ENCODE measurements at places on chromosomes 13 and 19.
A peak's percentile ranks its signal among the peaks of the same experiment; 100 is the strongest.

- no peak for DNase-seq
Observed at GRCh38 chr13:70769817-70770216, 661.6 kb upstream of the KLHL1 start.

DNA sequence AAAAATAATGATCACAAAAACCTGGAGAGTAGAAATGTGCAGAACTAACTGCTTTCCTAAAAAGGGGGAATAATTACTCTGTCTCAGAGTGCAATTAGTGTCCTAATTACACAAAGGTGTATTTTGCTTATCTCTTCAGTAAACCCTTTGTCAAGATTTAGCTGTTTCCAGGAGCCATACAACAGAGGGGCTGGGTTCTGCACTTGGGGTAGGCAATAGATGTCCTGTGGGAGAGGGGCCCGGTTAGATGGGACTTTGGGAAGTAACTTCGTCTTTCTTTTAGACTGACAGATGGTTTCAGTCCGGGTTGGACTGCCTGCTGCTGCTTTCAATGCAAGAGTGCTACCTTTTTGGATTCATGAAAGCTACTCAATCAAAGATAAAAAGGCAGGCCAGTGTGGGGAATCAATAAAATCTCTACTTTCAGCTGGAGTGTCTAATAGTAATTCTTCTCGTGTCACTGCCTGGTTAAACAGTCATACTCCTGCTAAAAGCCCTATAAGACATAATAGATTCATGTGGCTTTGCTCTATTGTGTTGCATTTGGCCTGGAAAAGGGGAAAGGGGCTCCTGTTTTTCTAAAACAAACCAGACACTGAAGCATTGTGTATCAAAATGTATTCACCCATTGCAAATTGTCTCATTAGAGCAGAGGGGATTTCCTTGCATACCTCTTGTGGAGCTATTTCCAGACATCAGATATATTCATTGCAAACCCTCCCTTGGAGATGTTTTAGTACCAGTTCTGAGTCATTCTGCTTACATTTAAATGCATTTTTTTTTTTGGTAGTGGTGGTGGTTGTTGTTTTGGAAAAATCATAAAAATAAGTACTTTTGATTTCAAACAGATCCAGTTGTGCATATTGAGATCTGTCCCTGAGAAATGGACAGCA lies 83.3 kb upstream of the PCDH8 start:
- DNase-seq, result no peak

DNA sequence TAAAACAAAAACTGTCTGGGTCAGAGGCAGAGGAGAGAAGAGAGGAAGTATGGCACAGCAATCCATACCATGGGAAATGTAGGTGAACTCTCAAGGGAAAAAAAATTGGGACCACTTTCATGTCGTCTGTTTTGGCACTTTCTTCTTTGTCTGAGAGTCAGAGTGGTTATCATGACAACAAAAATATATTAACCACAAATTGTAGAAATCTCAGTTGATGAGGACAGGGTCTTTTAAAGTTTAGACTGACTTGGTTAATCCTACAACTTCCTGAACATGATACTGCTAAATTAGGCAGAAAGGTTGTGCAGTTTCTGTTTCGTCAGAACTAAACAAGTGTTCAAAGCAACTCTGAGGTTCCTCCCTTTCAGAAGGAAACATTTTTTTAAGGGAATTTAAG lies 15.2 kb downstream of the KLF5 start:
- DNase-seq, result no peak

DNA sequence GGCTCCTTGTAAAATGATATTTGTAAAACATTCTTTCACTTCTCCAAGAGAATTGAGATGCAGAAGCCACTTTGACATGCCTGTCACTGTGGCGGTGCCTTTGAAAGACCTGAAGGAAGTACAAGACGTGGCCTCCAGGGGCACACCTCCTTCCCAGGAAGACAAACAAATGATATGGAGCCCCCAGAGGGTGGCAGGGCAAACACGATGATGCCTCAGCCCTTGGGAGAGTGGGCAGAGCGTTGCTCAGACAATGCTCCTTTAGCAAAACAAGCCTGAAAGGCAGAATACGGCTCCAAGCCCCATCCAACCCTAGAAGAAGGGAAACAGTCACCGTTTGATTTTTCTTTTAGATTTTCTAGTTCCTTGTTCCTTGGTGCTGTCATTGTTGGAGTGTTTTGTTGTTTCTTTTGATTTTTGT lies 9.2 kb upstream of the ATP12A start:
- no peak for DNase-seq

DNA sequence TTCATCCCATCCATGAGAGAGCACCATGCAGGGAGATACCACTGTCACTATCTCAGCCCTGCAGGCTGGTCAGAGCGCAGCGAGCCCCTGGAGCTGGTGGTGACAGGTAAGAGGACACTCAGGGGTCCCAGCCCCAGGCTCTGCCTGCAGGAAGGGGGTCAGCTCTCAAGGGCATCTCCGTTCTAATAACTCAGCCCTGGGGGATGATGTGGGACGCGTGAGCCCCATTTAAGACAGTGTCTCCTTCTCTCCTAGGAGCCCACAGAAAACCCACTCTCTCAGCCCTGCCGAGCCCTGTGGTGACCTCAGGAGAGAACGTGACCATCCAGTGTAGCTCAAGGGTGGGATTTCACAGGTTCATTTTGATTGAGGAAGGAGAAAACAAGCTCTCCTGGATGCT lies 15.5 kb upstream of the KIR3DL3 start:
- no peak for DNase-seq

GRCh38 chr13:64471916-64472315 lies 2758.2 kb downstream of the PCDH9 start:
- no peak for DNase-seq

DNA sequence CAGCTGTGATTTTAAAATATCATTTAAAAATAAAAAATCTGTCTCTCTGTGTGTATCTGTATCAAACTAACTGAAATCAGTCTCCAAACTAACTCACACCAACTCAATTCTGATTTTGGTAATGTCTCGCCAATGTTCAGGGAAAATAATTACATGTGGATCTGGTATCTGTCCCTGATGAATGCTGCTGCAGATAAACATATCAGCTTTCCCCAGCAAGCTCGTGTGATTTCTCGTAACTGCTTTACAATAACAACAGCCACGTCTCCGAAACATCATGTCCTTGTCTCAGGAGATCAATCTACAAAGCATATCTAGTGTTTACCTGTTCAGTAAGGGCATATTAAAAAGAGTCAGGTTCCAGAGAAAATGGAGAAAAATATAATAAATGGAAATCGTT lies 129.0 kb downstream of the IRS2 start:
- no peak for DNase-seq

DNA sequence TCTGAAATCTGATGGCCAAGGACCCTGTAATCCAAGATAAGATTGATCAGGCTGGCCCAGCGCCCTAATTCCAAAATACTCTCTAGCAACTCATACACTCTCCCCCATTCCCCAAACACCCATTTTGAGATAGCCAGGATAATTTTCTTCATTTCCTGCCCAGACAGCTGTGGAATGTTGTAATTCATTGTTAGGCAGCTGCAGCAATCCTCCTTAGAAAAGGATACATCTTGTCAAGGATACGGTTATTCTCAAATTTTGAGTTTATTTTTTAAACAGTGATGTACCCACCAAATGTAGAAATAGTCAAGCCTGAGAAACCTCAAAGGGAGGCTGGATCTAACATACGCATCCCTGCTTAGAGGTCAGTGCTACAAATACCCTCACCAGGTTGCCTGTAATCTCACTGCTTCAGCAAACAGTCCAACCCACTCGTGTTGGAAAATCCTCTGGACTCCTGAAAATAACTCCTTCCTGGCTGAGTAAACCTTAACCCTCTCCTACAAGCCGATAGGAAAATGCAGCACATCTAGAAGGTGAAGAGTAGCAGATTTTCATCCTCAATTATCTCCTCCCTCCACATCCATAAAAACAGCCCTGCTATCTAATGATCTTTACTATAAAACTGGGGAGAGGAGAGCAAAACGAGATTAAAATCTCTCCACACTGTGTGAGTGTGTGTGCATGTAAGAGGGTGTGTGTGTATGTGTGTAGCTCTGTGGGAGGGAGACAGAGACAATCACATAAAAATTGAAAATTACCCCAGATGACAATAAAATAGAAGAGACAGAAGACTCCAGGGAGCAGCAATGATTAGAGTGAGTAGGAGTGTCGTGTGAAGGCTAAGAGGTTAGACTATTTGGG lies 683.1 kb downstream of the DIAPH3 start:
- no peak for DNase-seq

DNA sequence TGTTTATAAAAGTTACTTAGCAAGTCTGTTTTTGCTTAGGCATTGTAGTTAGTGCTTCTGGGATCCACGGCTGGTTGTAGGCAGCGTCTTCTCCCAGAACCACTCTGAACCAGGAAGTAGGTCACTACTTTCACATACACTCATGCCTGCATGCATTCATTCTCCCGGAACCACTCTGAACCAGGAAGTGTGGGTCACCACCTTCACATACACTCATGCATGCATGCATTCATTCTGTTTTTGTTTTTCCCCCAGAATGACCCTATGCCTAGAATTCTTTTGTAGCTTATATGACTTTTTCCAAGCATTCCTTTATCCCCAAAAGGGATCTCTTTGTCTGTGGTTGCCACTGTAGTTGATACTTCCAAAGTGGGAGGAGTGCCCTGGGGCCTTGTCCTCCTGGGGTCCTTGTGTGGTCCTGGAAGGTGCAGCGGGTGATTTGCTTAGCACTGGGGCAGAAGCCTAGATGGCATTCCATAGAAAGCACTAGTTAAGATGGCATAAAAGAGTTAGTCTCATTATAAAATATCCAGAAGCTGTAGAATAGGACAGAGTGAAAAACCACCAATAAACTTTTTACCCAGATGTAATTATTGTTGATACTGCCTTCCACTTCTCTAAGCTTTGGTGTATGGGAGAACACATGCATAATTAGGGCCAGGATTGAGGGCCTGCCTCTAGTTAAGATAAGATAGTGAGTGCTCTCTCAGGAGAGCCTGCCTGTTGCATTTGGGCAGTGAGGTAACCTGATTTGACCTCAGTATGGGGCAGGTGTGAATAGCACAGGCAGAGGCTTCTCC lies 68.6 kb upstream of the TEX29 start:
- no peak for DNase-seq

GRCh38 chr19:49017041-49017665 lies at the start of gene LHB:
Gene LHB (minus strand): TSS chr19:49017091. CDS start chr19:49017081, 10 bp downstream.
- no peak for DNase-seq

- no peak for DNase-seq
Observed at GRCh38 chr19:31591258-31591657, 242.0 kb upstream of the TSHZ3 start.

DNA sequence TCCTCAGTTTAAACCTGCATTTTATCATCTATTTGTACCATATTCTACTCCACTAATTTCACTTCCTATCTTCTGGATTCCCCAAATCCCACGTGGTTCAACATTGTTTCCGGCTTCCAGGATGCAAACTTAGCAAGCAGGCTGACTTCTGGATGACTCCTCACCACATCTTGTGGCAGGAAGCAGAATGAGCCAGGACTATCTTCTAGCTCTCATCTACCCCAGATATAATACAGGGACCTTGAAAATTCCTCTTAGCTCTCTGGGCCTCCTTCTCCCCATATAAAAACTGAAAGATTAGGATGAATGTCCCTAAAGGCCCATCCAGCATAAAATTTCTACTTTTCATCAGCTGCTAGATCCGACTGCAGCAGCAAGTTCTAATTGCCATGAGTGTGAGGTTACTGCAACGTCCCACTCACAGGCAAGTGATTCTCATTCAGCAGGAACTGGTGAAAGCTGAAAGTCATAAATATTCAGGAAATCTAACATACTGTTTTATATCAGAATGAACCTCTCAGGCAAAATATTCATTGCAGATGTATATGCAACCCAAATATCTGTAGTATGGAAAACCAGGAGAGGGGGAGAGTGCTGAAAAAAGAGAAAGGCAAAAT lies 93.4 kb downstream of the KCTD12 start:
- peak; percentile 71 for DNase-seq

DNA sequence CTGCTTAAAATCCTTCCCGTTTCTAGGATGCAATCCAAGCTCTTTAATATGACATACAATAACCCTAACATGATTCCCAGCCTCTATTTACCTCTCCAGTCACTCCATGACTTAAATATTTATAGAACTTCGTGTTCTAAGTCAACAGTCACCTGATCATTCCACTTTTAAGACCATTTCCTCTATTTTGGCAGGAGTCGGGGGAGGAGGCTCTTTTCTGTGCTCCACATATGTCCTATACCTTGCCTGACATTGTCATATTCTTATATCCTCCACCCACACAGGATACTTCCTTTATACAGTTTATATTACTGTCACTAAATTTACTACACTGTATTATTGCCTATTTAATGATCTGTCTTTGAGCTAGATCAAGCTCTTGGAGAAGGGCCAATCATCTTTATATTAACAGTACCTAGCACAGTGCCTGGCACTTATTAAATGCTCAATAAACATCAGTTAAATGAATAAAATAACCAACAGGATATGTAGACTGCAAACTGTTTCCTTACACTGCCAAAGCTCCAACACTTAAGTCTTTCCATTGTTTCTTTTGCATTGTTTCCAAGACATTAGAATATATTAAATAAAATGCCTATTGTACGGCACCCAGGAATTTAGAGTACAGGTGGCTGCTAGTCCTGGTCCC lies 2.7 kb downstream of the ARGLU1 start:
- DNase-seq, result no peak

DNA sequence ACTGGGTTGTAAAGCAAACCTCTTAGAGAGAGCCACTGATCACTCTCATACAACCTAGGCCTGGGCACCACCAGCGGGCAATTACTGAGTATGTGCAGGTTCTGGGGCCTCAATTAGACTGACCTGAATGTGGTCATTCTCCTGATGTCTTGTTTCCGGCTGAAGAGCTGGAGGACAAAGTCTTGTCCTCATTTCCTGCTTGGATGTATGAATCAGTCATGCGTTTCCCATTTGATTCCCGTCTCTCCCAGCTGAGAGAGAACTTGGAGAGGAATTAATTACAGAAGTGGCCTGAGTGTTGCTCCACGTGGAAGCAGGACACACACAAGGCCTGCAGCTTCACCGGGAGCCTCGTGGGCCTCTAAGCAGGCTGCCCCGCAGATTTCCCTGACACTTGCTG lies 799.3 kb upstream of the ARGLU1 start:
- no peak for DNase-seq

- no peak for DNase-seq
Observed at GRCh38 chr19:13104848-13105711, 2.4 kb upstream of the LYL1 start.

GRCh38 chr19:46378268-46378667 lies 31.4 kb downstream of the PPP5C start:
- DNase-seq, result no peak

- no peak for DNase-seq
Observed at GRCh38 chr13:19862481-19863313, 752 bp downstream of the ZMYM5 start.
